Stimulated activated CD4-positive, alpha-beta T cell treated with anti-CD3 and anti-CD28 coated beads, Interleukin-1b, Interleukin-23, amount 100 ng/mL, for 48 hours (primary cell): ENCODE measurements at places on chromosomes 1 and 21.

DNA sequence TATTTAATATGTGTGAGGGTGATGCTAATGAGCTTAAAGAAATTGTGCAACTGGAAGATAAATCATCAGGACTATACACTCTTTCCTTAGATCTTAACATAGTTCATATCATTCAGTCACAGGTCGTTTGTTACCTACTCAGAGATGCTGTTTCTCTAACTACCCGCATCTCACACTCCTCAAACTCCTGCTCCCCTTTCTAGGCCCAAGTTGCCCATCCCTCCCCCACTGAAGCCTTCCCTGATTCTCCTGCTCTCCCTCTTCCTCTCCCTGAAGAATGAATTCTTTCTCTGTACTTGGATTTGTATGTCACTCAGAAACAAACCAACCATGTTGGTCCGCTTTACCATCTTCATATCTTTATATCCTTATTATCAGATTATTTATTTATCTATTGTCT, 9.1 kb downstream of the SH3GLB1 start:
- no peak for DNase-seq

- no peak for DNase-seq
Measured at GRCh38 chr21:38315122-38315521, 58.3 kb downstream of the KCNJ15 start.

DNA sequence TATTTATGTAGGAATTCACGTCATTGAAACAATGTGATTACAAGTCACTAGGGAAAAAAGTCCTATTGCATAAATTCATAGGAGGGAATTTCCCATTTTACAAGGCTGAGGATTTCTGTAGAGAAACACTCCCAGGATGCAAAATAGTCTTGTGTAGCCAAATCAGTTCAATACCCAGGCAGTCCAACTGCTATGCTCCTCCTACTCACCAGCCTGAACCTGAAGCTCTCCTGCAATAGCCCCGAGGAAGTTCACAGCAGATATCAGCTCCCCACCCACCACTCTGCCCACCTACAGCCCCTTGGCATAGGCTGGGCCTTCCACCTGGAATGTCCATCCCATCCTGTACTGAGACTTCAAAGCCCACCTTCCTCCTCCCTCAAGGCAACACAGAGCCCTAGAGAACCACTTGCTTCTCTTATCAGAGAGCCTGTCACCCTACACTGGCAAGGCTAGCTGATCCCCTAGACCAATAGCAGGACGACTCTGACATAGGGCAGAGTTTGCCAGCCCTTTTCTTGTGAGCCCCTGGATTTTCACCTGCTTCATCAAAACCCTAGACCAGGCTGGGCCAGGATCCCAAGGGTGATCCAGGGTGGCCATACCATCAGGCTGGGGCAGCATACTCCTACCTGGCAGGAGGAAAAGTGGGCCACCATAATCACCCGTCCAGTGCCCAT, 1.5 kb downstream of the LSS start:
- no peak for DNase-seq

- no peak for DNase-seq
Measured at GRCh38 chr1:46094471-46095005, 37.9 kb downstream of the PIK3R3 start.

DNA sequence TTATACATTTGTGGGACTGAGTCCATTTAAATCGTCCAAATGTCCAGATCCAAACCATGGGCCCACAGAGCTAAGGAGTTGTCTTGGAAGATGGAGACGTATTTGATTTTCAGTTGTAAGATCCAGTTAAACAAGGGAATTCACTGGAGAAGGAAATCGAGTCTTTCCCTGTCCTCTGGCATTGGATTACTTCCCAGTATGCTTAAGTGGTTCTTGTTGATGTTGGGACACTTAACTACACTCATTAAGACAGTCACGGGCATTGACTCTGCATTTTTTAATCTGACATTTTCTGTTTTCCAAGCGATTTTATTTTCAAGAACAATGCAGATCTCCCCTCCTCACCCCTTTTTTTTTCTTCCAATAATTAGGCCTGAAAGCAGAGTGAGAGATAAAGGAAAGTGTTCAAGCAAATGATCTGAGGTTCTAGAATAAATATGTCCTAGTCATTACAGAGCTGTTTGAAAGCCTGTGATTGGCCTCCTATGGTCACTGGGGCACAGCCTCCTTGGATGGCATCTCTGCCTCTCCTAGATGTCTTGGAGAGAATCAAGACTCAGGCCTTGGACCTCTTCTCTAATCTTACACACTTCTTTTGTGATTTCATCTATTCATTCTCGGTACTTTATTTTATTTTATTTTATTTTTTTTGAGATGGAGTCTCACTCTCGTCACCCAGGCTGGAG, 48.9 kb downstream of the CD247 start:
- no peak for DNase-seq

- no peak for DNase-seq
Measured at GRCh38 chr1:181205901-181206300, 117.4 kb downstream of the IER5 start.

- no peak for DNase-seq
Measured at GRCh38 chr21:34775793-34776192, 107.0 kb downstream of the CLIC6 start.
